ENCODE measurements at places on chromosomes 7 and 10.

- DNase-seq = peak; percentile 8
Measured at GRCh38 chr7:85469446-85470010, 282.7 kb upstream of the SEMA3D start.

DNA sequence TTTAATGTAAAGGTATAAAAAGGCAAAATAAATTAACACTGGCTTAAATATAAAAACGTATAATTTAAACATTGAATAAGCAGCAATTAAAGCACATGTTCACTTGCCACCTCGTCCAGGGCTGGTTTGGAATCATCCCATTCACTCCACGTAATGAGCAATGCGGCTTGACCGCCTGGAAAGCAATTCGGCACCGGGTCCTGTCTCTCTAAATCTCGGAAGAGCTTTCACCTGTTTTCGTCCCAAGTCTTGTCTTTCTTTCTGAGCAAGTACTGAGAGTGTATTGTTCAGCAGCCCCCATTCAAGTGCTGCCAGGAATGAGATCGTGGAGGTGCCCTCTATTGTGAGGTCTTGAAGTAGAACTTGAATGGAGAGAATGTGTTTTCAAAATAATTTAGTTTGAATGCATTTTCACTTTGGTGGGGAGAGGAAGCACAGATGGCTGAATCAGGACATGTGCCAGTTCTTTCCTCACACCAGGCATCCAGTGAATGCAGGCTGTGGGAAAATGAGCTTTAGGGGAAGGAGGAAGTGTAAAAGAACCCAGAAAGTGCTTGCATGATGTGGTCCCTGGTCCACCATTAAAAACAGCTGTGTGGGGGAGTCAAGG is 515.2 kb downstream of the REEP3 start:
- no peak for DNase-seq

DNA sequence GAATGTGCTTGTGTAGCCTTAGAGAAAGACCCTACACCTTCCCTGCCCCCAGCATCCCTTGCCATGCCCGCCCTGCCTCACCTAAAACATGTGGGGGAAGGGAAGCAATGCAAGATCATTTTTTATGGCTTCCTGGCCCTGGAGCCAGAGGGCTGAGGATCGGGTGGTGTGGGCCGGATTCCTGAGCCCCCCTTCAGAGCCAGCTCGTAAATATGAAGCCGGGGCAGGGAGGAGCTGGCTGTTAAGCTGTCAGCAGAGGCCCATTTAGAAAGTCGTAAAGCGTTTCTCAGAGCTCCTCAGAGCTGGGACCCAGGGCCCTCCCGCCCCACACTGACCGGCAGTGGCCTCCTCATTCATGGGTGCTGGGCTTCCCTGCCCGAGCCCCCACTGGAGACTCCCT is 23.9 kb downstream of the UNC5B start:
- no peak for DNase-seq

DNA sequence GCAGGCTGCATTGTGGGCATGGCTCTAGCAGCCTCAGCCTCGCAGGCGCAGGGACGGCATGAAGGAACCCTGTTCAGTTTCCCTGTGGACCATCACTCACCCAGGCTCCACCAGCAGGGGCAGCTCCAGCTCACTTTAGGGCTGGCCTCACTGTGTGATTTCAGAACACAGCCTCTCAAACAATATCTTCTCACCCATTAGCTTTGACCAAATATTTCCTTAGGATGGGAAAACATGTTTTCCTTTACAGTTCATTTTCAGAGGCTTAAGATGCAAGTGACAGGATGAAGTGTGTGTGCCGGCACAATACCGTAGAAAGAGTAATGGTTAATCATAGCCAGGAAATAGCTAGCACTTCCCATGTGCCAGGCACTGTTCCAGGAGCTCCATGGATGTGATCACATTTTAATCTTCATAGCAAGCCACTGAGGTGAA is 58.2 kb downstream of the LANCL2 start:
- DNase-seq = no peak

GRCh38 chr10:93875032-93875358 is 18.8 kb upstream of the SLC35G1 start:
- no peak for DNase-seq

DNA sequence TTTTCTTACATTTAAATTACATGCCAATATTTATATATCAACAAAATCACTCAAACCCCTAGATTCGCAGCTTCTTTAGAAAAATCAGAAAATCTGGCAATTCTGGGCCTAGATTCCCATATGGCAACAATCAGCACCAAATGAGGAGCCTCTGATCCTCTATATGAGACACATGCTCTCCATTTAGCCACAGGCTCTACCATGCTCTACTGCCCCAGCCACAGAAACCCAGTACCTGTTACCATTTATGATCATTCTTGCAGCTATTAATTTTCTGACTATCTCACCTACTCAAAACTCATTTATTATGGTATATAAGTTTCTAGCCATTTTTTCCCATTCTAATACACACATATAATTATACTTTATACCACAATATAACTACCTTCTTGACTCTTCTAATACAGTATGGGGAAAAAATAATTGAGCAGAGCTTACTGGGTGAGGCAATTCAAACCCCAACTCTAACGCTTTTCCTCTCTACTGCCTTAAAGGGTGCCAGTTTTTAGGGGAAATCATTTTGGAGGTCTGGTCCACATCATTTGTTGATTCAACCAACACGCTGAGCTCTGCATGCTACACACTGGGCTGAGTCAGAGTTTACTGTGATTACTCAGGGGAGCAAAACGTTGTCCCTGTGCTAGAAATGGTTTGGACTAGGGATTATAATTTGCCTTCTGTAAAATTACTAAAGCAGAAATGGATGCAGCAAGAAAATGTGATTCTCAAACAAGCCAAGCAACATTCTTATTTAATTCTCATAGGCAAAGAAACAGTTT is 11.6 kb downstream of the PDLIM1 start:
- DNase-seq = no peak

- DNase-seq = peak; percentile 34
Measured at GRCh38 chr10:24331457-24331856, 122.5 kb downstream of the KIAA1217 start.

GRCh38 chr7:28750981-28751380 is 207.1 kb downstream of the TRIL start:
- no peak for DNase-seq

- DNase-seq = no peak
Measured at GRCh38 chr10:132504501-132505272, 32.9 kb upstream of the INPP5A start.

DNA sequence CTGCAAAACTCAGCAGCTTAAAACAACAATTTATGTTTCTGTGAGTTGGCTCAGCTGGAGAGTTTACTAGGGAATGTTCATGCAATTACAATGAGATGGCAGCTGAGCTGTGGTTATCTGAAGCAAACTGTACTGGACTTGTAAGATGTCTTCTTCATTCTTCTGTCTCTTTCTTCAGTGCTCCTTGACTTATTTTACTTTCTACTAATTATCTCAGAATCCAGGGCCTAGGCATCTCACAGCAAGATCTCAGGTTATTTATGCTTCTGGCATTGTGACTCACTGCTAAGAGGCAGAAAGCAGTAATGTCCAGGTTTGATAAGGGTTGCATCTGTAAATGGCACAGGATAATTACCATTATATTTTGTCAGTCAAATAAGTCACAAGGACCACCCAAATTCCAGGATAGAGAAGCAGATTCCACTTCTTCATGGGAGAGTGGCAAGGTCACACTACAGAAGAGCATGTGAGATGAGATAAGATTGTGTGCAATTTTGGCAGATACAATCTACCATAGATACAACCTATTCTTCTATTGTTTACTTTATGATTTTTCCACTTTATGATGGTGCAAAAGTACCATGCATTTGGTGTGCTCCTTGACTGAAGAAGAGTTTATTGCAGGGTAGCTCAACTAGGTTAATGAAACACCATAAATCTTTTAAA is 16.8 kb downstream of the VIM start:
- DNase-seq = no peak

GRCh38 chr10:21298701-21299100 is 226.8 kb downstream of the SKIDA1 start:
- DNase-seq = peak; percentile 73

DNA sequence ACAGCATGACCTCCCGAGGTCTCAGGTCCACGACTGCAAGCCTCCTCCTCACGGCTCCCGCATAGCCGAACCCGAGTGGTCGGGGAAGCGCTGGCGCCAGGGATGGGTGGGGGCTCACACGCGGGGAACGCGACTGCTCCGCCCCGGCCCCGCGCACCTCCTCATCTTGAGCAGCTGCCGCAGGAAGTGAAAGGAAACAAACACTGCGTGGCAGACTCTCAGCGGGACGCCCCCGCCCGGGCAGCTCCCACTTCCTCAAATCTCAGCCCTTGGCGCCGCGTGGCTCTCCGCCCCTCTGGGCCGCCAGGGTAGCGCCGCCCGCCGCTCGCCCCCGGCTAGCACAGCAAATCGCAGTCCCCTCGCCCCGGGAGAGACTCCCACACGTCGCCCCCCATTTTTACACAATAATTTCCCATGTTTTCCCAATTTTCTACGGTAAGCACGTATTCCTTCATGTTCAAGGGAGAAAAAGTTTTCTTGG is at the start of gene TMEM243:
Gene TMEM243, minus strand, starts transcription at position 188 of the 481 bp plus-strand sequence. CDS start 229 bp downstream, outside the sequence.
- no peak for DNase-seq

GRCh38 chr7:46654546-46655443 is 733.7 kb upstream of the IGFBP3 start:
- peak; percentile 79 for DNase-seq

GRCh38 chr7:42128703-42129102 is 108.3 kb downstream of the GLI3 start:
- no peak for DNase-seq

- no peak for DNase-seq
Measured at GRCh38 chr7:99128076-99128950, 15.6 kb downstream of the SMURF1 start.

DNA sequence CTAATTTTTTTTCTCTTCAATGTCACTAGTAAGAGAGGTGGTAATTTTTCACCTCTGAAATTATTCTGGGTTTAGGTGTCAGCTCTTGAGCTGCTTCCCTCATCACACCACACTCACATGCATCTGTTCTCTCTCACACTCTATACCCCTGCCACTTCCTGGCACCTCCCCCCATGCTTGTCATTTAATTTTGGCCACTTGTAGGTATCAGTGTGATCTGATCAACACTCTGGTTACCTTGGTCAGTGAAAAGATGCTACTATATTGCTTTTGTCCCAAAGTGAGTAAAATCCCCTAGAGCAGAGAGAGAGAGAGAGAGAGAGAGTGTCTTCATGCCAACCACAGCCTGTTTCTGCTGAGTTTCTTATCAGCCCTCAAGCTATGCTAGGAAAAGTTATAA is 42.5 kb downstream of the STK17A start:
- no peak for DNase-seq

DNA sequence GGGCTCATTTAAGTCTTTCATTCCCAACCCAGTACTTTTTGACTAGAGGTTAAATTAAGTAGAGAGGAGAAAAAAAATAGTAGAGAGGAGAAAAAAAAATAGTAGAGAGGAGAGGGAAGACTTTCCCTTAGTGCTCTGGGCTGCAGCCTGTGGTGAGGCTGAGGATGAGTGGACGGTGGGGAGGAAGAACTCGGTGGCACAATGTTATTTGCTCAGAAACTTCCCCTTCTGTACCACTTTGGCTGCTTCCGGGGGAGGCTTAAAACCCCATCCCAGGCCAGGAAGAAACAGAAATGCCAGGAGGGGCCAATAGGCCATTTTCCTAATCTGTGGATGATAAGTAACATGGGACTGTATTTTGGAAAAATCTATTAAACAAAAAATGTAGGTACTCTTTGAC is 14.6 kb upstream of the MLXIPL start:
- DNase-seq = no peak

- no peak for DNase-seq
Measured at GRCh38 chr7:142308918-142309317, 51.1 kb upstream of the PRSS58 start.

- DNase-seq = no peak
Measured at GRCh38 chr7:98879979-98880315, 1.6 kb downstream of the TRRAP start.

DNA sequence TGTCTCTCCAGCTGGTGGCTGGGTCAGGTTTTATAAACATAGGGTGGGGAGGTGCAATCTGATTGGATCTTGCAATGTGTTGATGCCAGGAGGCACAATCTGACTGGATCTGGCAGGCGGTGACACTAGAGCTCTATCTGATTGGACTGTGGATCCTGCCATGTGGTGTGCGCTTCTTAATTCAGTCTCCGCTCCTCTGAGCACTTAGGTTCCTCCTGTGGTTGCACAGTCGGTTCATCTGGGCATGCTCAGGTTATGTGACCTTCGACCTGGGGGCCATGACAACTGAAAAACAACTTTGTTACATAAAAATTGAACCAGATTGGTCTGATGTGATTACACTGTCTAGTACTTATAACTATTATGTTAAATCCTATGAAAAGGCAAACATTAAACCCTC is 127.1 kb upstream of the SVIL start:
- DNase-seq = no peak

GRCh38 chr7:133036289-133036688 is 45.6 kb downstream of the CHCHD3 start:
- no peak for DNase-seq

GRCh38 chr10:79244068-79244442 is 103.2 kb upstream of the PPIF start:
- DNase-seq = no peak

GRCh38 chr7:100888291-100888987 is 1.1 kb downstream of the UFSP1 start:
- no peak for DNase-seq

DNA sequence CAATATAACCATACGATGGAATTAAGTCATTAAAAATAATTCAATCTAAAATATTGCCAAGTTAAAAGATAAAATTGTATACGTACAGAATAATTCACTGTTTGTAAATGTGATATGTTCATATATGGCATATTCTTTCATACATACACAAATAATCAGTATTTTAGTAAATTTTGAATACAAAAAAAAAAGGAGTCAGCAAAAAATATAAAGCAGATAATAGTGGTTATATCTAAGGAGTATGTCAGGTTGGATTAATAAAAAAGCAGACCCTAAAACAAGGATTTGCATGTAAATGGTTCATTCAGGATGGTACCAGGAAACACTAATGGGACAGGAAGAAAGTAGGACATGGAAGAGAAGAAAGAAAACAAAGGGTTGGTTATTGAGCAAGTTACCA is 59.5 kb downstream of the XPNPEP1 start:
- no peak for DNase-seq

DNA sequence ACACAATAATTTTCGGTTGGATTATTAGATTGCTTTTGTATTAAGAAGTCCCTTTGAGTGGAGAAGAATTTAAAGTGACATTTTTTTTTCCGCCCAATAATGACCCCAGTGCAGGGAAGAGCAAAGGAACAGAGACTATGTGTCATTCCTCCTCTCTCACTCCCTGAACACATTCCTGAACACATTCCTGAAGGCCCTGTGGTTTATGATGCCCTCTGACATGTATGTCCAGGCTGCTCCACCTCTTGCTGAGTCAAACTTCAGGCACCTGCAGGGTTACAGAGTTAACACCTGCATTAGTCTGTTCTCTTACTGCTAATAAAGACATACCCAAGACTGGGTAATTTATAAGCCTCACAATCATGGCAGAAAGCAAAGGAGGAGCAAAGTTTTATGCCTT is 704.0 kb upstream of the LRRN3 start:
- peak; percentile 83 for DNase-seq
